ENCODE measurements at places on chromosomes 12 and 14.

GRCh38 chr12:132672116-132672515 is 15.0 kb downstream of the POLE start:
- no peak for DNase-seq

DNA sequence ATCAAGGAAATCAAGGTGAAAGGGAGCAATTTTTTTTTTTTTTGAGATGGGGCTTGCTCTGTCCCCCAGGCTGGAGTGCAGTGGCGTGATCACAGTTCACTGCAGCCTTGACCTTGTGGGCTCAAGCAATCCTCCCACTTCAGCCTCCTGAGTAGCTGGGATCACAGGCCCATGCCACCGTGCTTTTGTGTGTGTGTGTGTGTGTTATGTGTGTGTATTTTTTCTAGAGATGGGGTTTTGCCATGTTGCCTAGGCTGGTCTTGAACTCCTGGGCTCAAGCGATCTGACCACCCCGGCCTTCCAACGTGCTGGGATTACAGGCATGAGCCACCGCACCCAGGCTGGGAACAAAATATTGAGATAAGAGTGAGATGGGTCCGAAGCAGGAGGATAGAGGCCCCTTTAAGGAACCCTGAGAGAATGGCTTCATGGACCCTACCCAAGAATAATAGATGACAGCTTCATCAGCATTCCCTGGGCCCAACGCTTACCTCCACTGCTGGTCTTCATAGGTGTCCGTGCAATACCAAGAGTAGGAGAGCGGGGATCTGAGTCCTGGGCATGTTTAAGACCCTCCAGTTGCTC is 1.0 kb downstream of the CDCA3 start:
- DNase-seq: no peak

DNA sequence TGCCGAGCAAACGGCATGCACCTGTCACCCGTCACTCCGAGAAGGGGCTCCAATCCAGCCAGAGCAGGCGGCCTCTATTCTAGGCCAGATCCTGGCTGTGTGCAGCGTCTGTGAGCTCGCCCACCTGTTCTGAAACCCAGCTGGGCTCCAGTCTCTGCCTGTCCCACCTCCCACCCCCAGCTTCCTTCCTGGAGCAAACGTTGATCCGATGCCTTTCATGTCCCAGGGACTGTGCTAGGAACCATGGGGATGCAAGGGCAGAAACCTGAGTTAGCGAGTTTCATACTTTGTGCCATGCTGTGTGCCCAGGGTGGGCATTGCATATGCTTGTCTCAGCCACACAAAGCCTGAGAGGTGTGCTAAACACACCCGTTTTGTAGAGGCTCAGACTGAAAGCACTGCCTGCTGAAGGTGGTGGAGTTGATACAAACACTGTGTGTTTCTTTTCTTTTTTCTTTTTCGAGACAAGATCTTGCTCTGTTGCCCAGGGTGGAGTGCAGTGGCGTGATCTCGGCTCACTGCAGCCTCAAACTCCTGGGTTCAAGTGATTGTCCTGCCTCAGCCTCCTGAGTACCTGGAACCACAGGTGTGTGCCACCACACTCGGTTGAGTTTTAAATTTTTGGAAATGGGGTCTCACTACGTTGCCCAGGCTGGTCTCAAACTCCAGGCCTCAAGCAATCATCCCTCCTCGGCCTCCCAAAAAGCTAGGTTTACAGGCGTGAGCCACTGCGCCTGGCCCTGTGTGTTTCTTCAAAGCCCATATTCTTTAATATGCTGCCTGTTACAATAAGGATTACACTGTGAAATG is 84.1 kb upstream of the MED13L start:
- DNase-seq: no peak

GRCh38 chr14:60095781-60096450 is 4.2 kb downstream of the PCNX4 start:
- no peak for DNase-seq

- DNase-seq: no peak
Observed at GRCh38 chr14:102986810-102987579, 64.5 kb downstream of the AMN start.

GRCh38 chr12:52655720-52656124 is 3.7 kb upstream of the KRT2 start:
- DNase-seq: no peak

DNA sequence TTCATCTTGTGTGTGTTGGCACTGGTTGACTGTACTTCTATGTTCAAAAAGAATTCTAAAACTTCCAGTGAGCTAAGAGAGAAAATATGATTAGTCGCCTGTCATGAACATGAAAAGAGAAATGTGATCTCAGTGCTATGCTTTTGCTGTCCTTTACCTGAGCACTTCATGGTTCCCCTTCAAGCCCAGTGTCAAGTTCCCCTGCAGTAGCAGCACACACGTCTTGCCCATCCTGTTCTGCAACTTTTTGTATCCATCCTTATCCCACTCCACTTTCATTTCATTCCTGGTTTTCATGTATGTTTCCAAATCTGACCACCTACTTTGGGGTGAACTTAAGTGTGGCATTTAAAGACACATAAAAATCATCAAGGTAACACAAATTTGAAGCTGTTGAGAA is 848.0 kb upstream of the USP15 start:
- DNase-seq: no peak

DNA sequence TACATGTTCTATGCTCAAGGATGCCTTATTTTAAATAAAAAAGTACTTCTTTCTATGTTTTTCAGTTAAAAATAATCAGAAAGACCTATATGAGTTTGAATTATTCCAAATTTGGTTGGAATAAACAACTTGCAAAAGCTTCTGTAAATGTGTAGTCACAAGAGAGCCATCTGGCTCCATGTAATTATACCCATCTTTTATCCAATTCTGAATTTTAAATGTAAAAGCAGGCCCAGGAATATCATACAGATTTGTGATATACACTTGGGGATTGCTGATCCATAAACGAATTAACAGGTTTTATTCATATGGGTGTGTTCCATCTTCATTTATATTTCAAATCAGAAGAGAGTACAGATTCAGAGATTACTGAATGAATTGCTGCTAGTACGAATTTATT is 329.2 kb upstream of the LRFN5 start:
- DNase-seq: no peak

GRCh38 chr12:52023976-52024688 is 17.4 kb downstream of the TAMALIN start:
- DNase-seq: no peak

GRCh38 chr14:61713724-61714437 is 18.6 kb downstream of the HIF1A start:
- no peak for DNase-seq

- DNase-seq: no peak
Observed at GRCh38 chr12:109981311-109981710, 14.9 kb downstream of the GIT2 start.

DNA sequence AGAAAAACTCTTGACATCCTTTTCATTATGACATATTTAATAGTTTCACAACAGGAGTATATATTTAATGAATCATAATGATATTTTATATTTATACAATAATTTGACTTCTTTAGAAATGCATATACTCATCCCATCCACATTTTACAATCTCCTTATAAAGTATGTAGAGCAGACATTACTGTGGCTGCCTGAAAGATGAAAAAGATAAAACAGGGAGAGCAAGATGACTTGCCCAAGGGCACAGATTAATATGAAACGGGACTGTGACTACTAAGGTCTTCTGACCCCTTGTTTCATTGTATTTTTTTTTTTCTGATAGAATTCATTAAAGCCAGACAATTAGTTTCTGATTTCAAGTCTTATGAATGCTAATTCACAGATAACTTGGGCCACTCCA is 293.6 kb downstream of the SOX5 start:
- DNase-seq: no peak

Data from Caco-2 (cell line).